Stimulated activated CD8-positive, alpha-beta memory T cell treated with anti-CD3 and anti-CD28 coated beads, Interleukin-7, amount 100 ng/mL, for 1 hour (primary cell): ENCODE measurements at places on chromosomes 6 and 20.

GRCh38 chr20:33897313-33897912 lies 86.3 kb downstream of the CHMP4B start:
- DNase-seq = no peak

- no peak for DNase-seq
Measured at GRCh38 chr6:163750431-163751031, 336.0 kb downstream of the QKI start.

GRCh38 chr6:114096561-114097172 lies 125.7 kb upstream of the HDAC2 start:
- no peak for DNase-seq

DNA sequence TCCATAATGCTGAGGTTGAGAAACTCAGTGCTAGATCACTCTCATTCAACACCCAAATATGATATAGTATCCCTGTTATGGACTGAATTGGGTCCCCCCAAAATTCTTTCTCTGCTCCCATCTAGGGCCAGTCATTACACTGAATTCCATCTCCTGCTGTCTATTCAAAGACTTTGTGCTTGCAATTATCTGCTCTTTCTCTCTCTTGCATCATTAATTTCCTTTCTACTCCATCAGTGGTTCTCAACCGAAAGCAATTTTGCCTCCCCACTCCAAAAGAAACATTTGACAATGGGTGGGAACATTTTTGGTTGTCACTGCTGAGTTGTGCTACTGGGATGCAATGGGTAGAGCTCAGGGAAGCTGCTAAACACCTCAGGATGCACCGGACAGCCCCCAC lies 271.5 kb upstream of the CDYL start:
- no peak for DNase-seq

DNA sequence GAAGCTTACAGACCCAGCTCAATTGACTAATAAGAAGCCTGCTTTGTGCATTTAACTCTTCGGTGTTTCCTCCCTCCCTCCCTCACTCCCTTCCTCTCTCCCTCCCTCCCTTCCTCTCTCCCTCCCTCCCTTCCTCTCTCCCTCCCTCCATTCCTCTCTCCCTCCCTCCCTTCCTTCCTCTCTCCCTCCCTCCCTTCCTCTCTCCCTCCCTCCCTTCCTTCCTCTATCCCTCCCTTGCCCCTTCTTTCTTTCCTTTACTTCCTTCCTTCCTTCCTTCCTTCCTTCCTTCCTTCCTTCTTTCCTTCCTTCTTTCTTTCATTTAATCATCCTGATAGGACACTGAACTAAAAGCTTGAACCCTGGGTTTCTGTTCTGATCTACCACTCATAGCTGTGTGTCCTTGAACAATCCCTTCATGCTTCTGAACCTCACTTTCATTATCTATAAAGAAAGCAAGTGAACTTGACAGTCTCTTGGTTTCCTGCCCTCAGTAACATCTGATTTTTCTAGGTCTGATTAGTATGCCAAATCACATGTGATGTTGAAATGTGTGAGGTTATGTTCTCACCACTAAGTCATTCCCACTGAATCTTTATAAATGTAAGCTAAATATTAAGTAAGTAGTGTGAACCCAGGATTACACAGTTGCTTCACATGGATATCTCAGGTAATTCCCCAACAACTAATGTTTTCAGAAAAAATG lies 132.3 kb upstream of the BMP2 start:
- no peak for DNase-seq

DNA sequence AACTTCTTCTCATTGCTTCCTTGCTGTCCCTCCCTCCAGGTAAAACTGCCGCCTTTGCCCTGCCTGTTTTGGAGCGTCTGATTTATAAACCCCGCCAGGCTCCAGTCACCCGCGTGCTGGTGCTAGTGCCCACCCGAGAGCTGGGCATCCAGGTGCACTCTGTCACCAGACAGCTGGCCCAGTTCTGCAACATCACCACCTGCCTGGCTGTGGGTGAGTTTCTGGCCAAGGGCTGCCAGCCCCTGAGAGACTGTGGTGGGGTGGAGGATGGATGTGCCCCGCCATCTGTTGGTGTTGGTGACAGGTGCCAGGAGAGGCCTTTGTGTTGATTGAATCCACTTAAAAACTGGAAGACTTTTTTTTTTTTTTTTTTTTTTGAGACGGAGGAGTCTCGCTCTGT lies 9.5 kb downstream of the DDX27 start:
- DNase-seq = no peak

DNA sequence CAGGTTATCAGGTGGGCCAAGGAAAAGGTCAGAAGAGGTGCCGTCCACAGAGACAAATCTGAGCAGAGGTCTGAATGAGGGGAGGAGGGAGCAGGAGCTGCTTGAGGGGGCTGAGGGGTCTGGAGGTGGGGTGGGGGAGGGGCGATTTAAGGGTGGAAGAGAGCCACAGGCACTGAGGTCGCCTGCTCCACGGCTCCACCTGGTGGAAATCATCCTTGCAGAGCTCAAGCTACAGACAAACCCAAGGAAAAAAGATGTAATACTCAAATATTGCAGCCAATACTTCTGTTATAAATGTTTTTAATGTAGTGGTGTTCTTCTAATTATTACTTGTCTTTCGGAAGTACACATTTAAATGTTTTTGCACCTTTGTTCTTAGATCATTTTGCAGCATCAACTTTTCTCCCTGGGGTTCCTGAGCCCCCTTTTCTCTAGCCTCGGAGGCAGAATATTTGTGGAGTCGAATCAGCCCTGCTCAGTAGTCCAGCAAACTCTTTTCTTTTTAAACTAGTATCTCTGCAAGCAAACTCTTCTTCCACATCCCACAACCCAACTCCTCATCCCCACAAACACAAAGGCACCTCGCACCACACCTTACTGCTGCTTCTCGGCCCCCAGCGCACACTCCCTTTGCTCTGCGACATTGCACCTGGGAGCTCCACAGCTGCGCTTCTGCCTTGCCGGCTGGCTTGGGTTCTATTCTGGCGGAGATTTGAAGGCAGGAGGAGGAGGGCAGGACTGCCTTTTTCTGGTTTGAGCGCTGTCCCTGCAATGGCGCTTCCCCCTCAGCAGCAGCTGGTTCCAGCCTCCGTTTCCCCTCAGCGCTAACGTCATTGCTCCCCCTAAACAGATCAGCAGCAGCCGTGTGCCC lies 51.0 kb upstream of the TFAP2A start:
- DNase-seq = no peak

GRCh38 chr6:47687432-47687831 lies 10.9 kb upstream of the ADGRF4 start:
- DNase-seq = no peak

GRCh38 chr6:5684320-5685053 lies 322.2 kb downstream of the NRN1 start:
- DNase-seq = no peak

DNA sequence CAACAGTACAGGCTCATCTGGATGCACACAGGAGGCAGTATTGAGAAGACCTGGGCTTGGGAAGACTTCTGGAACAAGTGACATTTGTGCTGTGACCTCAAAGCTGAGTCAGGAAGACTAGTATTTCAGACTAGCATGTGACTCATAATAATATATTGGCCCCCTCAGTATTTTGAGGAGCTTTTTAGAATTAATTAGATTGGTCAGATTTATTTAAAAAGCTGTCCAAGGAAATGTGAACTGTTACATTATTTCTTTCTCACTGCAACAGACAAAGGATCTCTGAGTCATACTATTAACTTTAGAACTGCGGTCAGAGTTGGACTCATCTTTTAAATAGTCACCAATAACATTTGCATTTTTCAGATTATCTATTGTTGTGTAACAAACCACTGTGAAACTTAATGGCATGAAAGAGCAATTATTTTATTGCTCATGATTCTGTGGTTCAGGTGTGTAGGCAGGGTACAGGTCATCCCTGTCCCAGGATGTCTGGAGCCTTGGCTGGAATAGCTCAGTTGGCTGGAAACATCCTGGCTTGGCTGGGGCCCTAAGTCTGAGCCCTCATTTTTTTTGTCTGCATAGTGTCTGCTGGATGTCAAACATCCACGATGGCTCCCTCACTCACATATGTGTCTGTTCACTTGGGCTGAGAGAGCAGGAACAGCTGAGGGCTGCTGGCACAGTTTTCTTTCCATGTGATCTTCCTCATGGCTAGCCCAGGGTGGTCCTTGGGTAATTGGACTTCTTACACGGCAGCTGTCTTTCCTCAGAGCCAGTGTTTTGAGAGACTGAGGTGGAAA lies 46.9 kb downstream of the MAP3K4 start:
- no peak for DNase-seq

GRCh38 chr6:128074567-128074966 lies 173.7 kb upstream of the THEMIS start:
- no peak for DNase-seq

- DNase-seq = no peak
Measured at GRCh38 chr6:41336824-41337223, 1.4 kb downstream of the NCR2 start.

GRCh38 chr6:118218156-118218555 lies 311.1 kb downstream of the SLC35F1 start:
- DNase-seq = no peak

GRCh38 chr20:52668626-52669025 lies 303.5 kb upstream of the TSHZ2 start:
- DNase-seq = no peak

- no peak for DNase-seq
Measured at GRCh38 chr6:76683985-76684384, 611.5 kb upstream of the IMPG1 start.

DNA sequence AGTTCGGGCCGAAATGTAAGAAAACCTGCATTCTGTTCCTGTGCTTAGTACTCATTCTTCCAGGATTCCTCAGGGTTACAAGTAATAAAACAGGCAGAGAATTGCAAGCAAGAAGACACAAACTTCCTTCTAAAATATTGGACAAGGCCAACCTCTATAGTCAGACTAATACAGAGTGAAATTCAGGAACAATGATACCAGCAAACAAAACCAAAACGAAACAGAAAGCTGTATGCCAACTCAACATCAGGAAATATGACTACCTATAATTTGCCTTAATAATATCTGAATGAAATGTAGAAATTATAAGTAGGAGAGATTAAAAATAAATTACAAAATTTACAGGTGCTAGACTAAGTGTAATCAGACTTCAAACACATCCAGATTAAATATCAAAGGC lies 238.8 kb downstream of the HIVEP2 start:
- no peak for DNase-seq

DNA sequence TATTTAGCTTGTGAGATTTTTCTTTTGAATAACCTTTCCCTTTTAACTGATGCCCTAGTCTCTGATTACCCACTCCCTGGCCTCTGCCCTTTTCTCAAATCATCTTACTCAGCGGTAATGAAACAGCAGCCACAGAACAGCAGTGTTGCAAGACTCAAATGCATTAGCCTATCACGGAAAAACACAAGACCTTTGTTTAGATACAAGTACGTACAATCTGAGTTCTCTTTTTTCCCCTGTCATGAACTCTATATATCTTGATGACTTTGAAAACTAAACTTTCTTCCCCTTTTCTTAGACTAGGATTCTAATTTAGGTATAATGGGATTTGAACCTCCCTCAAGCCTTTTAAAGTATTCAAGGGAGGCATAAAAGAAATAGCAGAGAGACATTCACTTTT lies 1034.9 kb downstream of the EYS start:
- no peak for DNase-seq

DNA sequence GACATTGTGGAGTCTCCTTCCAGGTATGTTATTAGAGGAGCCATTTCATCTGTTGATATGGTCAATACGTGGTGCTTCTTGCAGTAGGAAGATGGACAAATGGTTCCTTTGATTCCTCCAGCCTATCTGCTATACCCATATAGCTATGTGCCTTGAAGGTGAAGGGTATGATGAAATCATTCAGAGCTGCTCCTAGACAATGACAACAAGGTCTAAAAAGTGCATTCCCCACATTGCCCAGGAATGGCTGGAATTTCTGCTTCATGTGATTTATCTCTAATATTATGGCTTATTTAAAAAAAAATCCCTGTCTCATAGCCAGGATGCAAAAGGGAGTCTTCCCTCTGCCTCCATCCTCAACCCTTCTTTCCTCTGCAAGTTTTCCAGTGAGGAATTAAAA lies 14.1 kb downstream of the DAAM2 start:
- no peak for DNase-seq

DNA sequence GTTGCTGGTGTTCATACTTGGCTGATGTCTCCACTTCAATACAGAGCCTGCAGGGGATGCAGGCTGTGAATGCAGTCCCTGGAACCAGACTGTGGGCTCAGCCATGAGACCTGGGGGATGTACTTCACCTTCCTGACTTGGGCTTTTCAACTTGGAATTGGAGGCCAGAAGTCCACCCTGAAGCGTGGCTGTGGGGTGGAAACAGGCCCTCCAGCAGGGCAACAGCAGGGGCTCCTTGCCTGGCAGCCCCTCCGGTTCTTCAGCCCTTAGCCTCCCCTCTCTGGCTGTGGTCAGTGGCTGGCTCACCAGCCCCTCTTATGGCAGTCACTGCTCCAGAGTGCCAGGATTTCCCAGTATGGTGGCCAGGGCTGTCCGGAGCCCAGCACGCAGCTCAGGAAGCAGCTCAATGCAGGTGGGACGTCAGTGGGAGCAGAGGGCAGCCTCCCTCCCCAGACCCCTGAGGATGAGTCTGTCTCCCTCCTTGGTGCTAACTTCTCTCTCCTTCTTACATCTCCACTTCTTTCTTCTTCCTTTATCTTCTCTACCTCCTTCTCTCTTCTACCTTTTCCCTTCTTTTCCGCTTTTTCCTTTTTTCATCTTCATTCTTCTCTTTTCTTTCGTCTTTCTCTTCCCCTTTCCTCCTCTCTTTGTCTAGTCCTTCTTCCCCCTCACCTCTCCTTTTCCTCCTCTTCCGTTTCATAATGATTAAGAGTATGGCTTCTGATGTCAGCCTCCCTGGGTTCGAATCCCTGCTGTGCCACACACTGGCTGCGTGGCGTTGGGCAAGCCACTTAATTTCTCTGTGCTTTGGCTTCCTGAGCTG lies 45.3 kb downstream of the SLC52A3 start:
- no peak for DNase-seq

- no peak for DNase-seq
Measured at GRCh38 chr6:158559338-158559894, 475 bp upstream of the TMEM181 start.

- DNase-seq = no peak
Measured at GRCh38 chr20:19712721-19713260, 45.3 kb upstream of the RIN2 start.

DNA sequence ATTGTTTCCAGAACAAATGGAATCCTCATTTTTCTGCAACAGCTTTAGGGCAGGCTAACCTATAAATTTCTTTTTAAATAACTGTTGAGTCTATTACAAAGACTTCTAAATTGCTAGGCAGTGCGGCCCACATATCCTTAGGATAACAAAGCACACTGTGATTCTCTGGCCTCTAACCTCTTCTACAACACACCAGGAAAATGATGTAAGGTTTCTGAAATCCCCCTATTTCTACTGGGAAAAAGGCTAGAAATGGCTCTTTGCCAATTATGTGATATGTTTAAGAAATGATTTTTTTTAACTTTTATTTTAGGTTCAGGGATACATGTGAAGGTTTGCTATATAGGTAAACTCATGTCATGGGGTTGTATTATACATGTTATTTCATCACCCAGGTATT lies 17.3 kb upstream of the NT5E start:
- no peak for DNase-seq

- DNase-seq = no peak
Measured at GRCh38 chr6:157865249-157865648, 42.2 kb downstream of the SNX9 start.
